ENCODE measurements at places on chromosomes 4 and X.

GRCh38 chrX:56764975-56765791, 36.1 kb downstream of the NBDY start:
- no peak for DNase-seq

DNA sequence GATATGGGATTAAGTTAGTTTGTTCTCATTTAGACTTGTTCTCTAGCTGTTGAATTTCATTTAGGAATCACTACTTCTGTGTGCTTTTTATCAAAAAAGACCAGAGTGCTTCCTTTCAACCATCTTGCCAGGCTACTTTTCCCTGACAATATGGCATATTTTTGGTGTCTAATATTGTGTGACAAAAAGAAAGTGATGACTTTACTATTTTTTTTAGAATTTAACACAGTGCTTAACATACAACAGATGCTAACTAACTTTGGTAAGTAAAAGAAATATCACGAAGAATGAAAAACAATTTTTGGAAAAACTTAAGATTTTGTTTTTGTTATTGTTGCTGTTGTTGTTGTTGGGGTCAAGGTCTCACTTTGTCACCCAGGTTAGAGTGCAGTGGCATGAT, 462.2 kb upstream of the PABPC4L start:
- DNase-seq, result no peak

DNA sequence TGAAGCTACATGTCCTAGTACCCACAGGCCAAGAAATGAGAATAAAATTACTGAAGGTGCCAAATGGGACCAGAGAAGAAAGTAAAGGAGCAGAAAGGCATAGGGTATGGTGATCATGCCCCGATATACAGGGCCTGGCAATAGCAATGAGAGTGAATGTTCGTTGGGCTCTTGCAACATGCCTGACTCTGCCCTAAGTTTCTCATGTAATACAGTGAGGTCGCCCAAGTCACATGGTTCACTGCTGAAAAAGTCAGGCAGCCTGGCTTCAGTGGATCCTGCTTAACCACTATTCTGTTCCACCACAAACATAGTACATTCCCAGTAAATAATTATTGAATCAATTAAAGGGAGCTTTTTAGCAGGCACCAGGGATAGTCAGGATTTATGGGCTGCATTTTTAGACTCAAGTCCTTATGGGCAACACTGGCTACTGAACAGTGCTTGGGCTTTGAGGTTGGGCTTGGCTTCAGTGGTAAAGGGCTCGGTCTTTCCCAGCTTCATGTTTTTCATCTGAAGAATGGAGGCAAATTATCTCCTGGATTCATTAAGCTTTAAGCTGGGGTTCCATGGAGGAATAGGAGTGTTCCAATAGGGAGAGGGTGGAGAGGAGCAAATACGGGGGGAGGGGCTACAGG, 67.1 kb upstream of the ZNF518B start:
- no peak for DNase-seq

DNA sequence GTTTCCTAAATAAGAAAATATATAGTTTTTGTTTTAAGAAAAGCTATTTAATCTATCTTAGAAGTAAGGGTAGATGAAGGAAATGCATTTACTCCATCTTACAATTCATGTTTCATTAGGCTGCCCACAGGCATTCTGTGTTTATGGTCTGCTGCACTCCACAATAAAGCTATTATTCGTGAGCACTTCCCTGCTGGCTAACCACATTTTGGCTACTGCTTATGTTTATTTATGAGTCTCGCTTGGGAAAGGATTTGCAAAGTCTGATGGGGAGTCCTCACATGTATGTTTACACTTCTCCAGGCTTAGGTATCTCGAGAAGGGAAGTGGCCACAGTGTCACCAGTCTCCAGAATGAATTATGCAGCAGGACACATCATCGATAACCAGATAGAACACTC, 260.8 kb upstream of the VCX start:
- DNase-seq, result no peak

DNA sequence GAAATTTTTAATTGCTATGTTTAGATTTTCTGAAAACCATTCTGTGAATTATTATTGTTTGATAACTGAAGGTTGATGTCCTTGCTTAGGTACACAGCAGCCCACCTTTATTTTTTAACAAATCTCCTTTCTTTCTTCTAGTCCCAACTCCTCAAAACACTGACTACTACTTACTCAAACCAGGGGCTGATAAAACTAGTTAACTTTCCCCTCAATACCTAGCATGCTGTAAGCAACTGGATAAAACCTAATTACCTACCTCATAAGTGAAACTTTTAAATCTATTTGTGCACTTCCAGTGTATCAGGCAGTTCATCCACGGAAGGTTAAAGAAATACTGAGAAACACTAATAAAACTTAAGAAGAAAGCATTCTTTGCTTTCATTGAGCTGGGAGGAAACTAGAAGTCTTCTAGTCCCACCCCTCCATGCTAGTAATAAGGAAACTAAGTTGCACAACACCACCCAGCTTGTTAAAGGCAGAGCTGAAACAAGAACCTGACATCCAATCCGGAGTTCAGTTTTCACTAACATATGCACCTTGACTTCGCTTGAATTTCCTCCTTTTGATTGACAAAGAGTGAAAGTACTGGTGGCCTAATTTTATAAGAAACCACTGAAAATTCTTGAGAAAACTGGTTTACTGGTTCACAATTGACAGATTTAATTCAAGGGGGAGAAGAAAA, 180.2 kb upstream of the TET2 start:
- peak; percentile 63 for DNase-seq

- no peak for DNase-seq
Measured at GRCh38 chr4:115219315-115219860, 106.0 kb upstream of the NDST4 start.

GRCh38 chr4:4960574-4960973, 58.7 kb downstream of the CYTL1 start:
- no peak for DNase-seq

DNA sequence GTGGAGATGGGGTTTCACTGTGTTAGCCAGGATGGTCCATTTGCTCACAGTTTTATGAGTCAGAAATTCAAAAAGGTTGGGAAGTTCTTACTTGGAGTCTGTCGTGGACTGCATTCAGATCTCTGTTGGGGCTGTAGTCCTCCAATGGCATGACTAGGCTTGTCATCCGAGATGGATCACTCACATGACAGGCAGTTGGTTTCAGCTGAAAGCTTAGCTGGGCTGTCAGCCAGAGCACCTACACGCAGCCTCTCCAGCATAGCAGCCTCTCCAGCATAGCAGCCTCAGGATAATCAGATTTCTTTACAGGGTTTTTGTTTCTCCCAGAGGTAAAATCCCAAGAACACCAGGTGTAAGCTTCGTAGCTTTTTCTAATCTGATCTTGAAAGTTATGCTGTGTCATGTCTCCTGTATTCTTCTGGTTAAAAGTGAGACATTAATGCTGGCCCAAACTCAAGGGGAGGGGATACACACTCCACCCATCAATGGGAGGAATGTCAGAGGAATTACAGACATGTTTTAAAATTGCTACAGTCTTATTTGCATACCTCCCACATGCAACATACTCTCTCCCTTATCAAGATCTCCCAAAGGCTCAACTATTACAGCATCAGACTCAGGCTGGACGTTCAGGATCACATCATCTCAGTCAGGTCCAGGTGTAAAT, 31.6 kb upstream of the SOD3 start:
- DNase-seq, result peak; percentile 62

GRCh38 chrX:42096265-42096920, 173.0 kb upstream of the CASK start:
- DNase-seq, result no peak

GRCh38 chr4:124000233-124000632, 603.6 kb downstream of the SPRY1 start:
- no peak for DNase-seq

DNA sequence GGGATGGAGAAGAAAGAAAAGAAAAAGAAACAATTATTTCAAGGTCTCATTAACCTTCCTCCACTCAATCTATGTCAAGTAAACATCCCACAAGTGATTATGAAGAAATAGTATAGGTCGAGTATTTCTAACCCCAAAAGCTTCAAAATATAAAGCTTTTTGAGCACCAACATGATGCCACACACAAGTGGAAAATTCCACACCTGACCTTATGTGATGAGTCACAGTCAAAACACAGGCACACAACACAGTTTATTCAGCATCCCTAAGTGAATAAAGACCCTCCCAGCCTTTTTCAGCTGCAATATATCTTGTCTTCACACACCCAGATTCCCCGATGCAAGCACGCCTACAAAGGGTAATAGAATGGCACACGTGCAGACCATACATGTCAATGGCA, 51.7 kb upstream of the VEGFC start:
- DNase-seq, result no peak

- DNase-seq, result peak; percentile 93
Measured at GRCh38 chrX:155767051-155767875, 113.9 kb upstream of the VAMP7 start.

DNA sequence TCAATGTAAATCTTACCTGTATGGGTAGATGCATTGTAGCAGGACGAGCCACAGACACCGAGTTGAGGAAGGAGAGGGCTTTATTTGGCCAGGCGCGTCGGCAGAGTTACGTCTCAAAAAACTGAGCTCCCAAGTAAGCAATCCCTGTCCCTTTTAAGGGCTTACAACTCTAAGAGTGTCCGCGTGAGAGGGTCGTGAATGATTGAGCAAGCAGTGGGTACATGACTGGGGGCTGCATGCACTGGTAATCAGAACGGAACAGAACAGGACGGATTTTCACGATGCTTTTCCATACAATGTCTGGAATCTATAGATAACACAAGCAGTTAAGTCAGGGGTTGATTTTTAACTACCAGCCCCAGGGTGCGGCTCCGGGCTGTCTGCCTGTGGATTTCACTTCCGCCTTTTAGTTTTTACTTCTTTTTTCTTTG, 524.9 kb upstream of the HTR2C start:
- no peak for DNase-seq

DNA sequence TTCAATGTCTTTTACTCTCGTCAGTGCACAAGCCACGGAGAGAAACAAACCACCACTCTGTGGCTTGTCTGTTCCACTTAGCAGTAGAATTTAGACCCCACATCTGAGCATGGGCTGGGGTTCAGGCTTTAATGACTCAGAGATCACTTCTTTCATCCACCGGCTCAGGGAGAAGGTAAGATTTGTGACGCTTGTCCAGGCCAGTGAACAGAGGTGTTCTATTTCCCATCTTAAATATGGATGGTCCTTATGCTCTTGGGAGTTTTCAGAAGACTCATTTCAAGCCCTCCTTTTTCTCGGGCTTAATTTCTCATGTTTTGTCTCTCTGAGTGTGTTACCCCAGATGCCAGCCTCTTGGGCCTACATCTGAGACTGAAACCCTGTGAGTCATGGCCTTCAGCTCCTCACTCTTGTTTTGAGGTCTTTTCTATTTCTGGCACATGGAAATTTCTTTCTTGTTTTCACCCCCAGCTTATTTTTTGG, 127.4 kb upstream of the SFRP2 start:
- no peak for DNase-seq

- no peak for DNase-seq
Measured at GRCh38 chr4:108110450-108110849, 58.3 kb downstream of the LEF1 start.

- no peak for DNase-seq
Measured at GRCh38 chrX:46754036-46754435, 4.9 kb downstream of the SLC9A7 start.

GRCh38 chr4:62191451-62192240, 991.5 kb downstream of the ADGRL3 start:
- DNase-seq, result no peak

GRCh38 chrX:134813697-134814096, 155.4 kb upstream of the PLAC1 start:
- no peak for DNase-seq

GRCh38 chrX:2423899-2424298, 76.9 kb downstream of the DHRSX start:
- no peak for DNase-seq

- DNase-seq, result no peak
Measured at GRCh38 chr4:72791054-72791453, 222.0 kb upstream of the ADAMTS3 start.

- peak; percentile 93 for DNase-seq
Measured at GRCh38 chrX:72208126-72208800, 26.7 kb downstream of the PIN4 start.

- DNase-seq, result peak; percentile 33
Measured at GRCh38 chr4:87953826-87954225, 21.7 kb upstream of the SPP1 start.

DNA sequence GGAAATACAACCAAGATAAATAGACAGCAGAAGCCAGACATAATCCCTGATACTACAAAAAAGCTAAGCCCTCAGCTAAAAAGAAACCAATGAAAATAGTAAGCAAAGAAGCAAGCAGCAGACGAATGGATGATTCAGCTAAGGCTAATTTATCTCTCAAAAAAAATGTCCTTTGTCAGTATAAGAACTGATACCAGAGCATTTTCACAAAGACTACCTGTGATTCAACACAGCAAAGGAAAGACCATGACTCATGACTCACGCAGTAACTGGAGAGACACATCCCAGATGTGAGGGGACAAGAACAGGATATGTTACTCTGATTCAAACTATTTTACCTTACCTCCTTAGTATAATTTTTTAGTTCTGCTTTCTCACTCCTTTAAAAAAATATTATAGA, 22.7 kb upstream of the TMPRSS11F start:
- DNase-seq, result no peak

DNA sequence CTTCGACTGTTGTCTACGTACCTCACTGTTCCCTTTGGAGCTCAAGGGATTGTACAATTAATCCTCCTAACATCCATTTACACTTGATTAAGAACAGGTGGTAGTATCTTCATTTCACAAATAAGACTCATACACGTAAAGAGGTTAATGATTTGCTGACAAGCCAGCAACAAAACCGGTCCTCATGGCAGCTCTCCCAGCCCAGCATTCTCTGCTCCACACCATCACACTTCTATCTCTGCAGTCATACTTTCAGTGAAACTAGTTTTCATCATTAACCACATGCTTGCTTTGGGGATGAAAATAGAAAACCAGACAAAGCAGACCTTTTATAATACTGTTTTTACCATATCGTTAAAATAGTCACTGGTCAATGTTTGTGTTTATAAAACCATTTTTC, 28.7 kb upstream of the CASK start:
- DNase-seq, result no peak

DNA sequence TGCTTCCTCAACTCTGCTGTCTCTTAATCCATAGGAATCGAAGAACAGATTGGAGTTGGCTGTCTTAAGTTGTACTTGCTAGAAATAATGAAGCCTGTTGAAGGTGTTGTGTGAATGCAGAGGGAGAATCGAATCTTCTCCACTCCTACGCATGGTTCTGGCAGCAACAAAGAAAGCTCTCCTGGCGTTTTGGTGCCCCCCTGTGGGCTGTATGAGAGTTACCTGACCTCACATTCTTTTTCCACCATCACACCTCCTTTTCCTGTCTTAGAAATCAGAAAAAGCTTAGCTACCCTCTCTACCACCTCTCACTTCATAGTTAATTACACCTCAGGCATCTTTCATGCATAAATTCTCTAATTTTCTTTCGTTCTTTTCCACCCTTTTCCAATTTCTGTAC, 16.3 kb downstream of the KLF8 start:
- DNase-seq, result peak; percentile 58

Data from muscle of leg (tissue), 16 donors.